ENCODE measurements at places on chromosomes 1 and 21.

DNA sequence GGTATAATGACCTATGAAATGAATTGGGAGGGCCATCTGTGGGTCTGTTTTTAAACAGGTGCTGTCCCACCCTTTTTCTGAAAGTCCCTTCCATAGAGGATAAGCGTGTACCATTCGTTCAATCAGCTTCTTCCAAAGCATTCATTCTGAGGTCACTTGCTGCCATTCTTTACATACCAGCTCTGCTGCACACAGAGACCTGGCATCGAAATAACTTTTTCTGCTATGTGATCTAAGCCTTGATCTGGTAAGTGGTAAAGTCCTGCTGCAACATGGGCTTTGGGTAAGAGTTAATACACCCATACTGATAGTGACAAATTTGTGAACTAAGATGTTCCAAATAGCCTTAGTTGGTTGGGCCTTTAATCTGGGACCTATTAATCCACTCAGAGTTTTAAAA is 38.9 kb downstream of the DR1 start:
- no peak for DNase-seq

GRCh38 chr1:181166377-181167196 is 78.1 kb downstream of the IER5 start:
- no peak for DNase-seq

DNA sequence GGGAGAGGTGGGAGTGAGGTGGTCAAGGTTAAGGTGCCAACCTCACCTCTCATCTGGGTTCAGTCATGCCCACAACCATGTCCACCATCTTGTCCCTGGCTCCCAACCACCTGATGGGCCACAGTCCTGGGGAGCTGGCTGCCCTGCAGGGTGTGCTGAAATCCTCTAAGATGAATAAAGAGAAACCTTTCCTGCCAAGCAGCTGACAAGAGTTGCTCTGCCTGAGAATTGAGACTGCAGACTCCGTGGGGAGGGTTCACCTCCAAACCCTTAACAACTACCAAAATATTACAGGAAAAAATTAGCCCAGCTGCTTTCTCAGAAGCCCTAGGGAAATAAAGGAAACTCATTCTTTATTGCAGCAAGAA is 15.2 kb upstream of the FGR start:
- DNase-seq = no peak

DNA sequence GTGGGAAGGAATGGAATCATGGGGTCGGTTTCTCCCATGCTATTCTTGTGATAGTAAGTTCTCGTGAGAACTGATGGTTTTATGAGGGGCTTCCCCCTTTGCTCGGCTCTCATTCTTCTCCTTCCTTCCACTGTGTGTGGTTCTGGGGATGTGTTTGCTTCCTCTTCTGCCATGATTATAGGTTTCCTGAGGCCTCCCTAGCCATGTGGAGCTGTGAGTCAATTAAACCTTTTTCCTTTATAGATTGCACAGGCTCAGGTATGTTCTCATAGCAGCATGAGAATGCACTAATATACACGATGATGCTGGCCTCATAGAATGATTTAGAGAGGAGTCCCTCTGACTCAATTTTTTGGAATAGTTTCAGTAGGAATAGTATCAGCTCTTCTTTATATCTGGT is 195.4 kb upstream of the IVNS1ABP start:
- DNase-seq = no peak

DNA sequence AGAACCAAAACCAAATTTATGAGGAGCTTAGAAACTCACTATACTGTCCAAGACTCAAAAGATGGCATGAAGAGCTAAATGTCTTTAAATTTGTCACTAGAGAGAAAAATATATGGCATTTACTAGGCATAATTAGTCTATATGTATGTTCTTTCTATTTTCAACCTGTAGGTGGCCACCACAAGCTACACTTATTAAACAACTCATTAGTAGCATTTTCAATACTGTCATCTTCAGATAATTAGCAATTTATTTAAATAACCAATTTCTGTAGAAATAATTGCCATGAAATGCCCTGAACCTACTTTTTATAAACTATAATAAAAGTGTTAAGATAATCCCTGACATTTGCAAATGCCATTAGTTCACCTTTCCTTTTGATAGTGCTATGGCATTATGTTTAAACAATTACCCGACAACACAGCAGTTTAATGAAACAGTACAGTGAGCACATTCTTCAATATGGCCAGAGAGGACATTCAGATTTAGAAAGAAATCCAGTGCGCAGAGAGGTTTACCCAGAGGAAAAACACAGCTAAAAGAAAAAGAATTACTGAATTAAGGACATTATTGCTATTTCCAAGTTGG is 522.5 kb downstream of the PTBP2 start:
- no peak for DNase-seq

- DNase-seq = no peak
Measured at GRCh38 chr21:31284797-31285397, 59.2 kb downstream of the TIAM1 start.

DNA sequence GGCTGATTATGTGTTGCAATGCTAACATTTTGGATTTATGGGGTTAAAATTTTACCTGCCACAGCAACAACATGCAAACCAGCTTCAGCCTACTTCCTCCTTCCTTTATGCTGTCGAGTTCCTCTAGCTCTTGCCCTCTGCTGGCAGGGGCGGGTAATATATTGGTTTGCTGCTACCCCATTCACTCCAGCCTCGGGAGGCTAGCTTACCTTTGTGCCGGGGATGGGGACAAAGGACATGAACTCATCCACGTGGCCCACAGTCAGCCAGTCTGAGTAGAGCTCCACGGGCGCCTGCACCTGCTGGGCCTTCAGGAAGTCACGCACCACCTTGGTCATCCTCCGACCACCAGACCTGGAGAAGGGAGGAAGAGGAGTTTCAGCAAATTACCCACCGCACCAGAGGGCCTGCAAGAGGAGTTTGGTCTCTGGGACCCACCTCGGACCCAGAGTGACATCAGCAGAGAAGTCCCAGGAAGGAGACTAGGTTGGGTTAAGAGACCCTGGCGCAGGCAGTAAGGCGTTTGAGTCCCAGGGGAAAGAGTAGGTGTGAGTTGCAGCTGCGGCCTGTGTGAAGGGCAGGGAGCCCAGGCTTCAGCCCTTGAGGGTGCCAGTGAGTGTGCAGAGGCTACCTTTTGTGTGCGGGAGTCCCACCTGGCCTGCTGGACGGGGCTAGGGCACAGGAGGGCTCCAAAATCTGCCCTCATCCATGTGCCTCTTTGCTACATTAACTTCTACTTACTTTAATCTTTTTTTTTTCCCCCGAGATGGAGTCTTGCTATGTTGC is 21.8 kb upstream of the SDHB start:
- no peak for DNase-seq

DNA sequence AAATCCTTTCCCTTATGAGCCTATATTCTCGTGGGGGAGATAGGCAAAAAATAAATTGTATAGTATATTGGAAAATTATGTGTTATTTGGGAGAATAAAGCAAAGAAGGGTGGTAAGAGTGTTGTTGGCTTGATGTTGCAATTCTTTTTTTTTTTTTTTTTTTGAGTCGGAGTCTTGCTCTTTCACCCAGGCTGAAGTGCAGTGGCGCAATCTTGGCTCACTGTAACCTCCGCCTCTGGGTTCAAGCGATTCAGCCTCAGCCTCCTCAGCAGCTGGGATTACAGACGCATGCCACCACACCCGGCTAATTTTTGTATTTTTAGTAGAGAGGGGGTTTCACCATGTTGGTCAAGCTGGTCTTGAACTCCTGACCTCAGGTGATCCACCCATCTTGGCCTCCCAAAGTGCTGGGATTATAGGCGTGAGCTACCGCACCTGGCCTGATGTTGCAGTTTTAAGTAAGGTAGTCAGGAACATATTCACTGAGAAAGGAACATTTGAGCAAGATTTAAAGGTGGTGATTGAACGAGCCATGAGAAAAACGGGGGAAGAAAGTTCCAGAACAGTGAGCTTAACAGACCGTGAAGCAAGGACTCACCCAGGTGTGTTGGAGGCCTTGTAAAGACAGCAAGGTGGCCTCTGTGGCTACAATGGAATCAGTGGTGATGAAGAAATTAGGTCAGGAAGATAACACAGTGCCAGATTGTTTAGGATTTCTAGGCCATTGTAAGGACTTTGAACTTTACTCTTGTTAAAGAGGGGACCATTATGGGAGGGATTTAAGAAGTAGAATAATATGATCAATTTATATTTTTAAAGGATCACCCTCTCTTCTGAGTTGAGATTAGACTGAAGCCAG is 45.8 kb downstream of the RPRD2 start:
- DNase-seq = no peak

DNA sequence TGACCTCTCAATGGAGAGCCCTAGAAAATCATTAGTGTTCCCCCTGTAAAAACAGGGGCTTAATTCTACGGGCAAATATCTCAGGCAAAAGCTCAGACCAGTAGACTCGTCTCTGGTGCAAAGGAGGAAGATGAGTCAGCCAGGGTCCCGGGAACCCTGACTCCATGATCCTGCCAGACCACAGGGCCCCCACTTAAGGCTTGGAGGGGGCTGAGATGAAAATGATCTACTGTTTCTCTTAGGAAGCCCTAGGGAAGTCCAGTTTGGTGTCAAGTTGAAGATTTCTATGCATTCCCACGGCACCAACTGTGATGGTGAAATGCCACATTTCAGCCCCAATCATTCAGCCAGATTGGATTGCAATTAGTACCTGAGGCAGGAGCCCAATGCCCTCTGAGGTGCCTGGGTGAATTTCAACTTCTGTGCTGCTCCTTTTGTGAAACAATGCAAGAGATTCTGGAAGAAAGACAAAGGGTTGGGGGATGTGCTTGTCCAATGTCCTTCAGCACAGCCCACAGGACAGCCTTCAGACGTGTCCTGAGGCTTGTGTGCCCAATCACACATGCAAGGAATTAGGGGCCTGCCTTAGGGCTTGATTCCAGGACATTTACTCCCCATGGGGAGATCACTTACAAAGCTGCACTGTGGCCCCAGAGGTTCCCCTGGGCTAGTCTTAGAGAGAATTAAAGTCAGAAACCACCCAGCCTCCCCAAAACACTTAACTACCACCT is 18.1 kb downstream of the NAV1 start:
- no peak for DNase-seq

GRCh38 chr1:183901748-183902330 is 96.9 kb downstream of the RGL1 start:
- DNase-seq = no peak

DNA sequence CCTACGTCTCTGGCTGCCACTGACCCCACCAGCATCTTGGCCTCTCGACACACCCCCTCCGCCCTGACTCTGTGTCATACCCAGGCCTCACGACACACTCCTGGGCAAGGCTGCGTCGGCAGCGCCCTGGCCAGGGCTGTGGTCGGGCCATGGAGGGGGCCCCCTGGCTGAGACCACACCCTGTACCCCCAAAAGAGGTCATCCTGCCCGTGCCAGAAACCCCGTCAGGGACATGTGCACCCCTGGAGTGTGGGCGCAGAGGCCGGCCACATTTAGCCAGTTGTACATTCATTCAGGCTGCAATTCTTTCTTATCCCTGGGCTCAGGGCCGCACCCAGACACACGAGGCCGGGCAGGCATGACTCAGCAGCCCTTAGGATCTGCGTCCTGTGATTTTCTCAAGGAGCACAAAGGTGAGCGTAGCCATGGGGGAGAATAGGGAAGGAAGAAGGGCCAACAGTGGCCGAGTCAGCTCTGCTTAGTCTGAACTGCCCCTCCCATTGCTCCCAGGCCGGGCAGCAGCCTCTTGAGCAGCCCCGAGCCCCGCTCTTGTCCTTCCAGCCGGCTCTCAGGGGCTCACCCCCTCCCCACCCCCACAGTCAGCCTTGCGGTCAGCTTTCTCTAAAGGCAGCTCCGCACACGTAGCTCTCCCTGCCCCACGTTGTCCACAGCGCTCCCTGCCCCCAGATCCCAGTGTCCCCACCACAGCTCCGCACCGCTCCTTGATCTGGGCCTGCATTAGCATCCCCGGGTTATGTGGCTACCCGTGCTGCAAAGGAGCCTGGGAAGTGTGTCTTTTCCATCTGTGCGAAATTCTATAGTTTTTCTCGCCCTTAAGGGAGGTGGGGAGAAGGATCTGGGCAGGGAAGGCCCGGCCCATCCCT is 7.9 kb downstream of the CSTB start:
- DNase-seq = no peak

DNA sequence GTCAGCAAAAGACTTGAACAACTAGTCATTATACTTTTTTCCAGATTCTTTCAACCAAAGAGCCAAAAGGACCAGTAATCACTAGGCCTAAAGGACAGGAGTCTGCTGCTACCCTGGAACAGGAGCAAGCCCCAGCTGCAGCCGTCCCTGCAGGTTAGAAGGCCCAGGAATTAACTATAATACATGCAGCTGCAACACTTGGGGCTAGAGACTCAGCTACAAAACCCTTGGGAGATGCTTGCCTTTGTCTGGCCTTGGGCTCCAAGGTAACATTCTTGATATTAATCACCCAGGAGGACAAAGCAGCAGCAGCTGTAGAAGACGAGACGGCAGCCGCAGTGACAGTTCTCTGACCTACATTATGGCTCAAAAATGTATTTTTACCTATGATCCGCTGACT is 841.2 kb upstream of the ADGRL4 start:
- DNase-seq = peak; percentile 79

- DNase-seq = no peak
Measured at GRCh38 chr1:44790968-44791801, 3.2 kb upstream of the BEST4 start.

DNA sequence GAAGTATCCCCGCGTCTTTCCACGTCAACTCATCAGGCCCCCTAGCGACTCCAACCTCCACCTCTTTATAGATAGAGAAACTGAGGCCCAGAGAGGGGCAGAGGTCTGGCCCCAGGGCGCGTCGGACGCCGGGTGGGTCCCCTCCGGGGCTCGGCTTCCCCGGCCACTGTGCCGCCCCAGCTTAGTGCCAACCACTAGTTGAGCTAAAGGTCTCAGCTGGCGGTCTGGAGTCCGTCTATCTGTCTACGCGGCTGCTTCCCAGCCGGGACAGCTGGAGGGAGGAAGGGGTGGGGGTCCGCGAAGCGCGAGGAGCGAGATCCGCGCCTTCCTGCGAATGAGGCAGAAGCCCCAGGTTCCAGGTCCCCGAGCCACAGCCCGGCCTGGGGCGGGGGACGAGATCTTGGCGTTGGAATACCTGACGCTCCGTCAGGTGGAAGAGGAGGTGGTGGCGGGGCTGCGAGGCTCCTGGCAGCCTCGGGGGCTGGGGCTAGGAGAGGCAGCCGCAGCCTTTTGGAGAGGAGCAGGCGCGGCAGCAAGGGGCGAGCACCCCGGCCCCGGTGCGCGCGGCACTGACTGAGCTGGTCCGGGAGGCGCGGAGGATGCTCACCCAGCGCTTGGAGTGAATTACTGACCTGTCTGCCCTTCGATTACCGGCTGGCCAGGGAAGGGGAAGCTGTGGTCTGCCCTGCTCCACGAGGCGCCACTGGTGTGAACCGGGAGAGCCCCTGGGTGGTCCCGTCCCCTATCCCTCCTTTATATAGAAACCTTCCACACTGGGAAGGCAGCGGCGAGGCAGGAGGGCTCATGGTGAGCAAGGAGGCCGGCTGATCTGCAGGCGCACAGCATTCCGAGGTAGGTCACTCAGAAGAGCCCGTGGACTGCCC is 937 bp downstream of the PODN start:
- DNase-seq = no peak

Measured in NCI-H1930 (cell line).